ENCODE measurements at places on chromosomes 11 and 22.

DNA sequence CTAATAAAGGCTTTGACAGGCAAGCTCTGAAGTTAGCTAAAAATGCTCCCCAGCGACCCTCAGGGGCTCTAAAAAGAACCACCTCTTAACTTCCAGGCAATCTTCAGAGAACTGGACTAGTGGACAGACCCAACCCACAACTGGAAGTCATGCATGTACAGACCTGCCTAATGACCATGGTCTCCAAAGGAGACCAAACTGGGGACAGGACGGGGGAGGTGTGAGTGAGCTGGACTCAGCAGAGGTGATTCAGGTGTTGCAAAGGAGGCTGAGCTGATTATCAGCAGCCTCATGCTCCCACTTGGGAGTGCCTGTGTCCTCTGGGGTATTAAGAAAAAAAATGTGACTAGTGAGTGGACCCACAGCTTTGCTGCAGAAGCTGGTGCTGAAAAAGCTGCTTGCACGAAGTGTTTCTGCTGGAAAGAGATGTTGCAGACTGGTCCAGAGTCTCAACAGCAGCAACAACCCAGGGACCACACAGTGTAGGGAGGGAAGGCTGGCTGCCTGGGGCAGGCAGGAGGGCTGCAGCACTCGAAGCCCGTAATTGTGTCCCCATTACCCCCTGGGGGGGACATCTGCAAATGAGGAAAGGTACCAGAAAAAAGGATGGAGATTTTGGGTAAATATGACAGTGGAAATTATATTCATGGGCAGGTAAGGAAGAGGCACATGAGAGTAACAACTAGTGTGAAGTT lies 35.3 kb downstream of the PITPNB start:
- DNase-seq = no peak

DNA sequence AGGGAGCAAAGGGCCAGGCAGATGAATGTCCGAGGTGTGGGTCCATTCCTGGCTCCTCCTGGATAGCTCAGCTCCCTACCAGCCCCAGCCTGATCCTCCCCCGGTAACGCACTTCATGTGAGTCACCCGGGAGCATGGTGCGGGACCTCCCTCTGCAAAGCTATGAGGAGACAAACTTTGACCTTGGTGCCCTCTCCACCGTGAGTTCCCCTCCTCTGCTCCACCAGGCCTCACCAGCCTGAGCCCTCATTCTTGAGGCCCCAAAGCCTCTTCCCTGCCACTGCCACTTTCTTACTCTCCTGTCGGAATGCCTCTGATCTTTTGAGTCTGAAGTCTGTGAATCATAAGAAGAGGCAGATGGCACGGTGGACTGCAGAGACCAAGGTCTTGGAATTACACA lies 37.4 kb upstream of the CD82 start:
- DNase-seq = no peak

GRCh38 chr11:114964676-114965214 lies 286.4 kb downstream of the NXPE2 start:
- DNase-seq = peak; percentile 29

DNA sequence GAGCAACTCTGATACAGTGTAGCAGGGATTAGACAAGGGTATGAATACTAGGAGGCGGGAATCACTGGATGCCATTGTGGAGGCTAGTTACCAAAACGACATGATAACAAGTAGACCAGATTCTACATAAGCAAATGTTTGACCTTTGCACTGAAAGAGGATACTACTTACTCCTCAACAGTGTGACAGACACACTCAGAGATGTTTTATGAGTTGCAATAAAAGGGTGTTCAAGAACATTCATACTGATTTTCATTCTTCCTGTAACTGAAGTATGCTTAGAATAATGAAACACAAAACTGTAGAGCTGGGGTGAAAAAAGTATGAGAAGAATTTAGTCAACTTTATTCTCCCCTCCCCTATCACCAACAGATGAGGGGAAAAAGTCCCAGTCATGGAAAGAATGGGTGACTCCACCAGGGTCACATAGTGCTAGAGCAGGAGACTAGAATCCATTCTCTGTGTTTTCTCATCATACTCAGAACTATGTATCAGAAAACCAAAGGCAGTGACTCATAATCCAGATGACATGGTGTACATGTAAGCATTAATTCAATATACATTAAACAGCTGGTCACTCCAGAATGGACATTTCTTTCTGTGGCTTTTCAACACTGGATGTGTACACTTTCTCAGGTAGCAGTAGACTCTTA lies 32.8 kb downstream of the ARHGAP20 start:
- no peak for DNase-seq

- DNase-seq = no peak
These were observed 265.3 kb downstream of the FAT3 start for GRCh38 chr11:92489826-92490399.

DNA sequence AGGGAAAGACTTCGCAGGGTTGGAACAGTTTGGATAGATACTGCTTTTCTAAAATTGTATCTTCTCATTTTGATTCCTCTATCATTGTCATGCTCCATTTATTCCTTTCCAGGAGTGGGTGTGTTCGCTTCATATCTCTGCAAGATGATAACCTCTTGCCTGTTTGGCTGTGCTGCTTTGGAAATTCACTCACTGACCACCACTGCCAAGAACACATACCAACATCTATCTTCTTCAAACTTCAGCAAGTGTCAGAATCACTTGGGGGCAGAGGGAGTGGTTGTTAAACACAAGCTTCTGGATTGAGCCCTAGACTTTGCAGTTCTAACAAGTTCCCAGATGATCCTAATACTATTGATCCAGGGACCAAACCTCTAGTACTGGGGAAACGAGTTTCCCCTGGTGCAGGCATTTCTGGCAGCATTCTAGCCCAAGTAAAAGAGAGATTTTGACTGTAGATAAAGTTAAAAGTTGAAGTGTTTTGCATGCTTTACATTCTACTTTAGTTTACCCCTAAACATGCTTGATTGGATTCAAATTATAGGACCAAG lies 11.5 kb upstream of the DKK3 start:
- no peak for DNase-seq

DNA sequence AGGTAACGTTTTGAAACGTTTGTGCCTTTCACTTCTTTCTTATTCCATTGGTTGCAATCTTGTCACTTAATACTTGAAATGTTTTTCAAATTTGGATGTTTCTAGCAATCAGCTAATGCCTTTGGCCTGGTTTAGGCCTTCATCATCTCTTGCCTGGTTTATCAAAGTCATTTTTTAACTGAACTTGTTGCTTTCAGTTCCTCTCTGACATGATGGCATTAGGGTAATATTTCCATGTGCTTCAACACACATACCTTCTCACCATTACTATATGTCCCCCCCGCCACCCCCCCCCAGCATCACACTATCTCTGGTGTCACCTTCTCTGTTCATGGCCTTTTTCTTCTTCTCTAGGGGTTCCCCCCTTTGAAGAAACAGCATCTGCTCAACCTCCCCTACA lies 1.5 kb upstream of the SYT9 start:
- no peak for DNase-seq

DNA sequence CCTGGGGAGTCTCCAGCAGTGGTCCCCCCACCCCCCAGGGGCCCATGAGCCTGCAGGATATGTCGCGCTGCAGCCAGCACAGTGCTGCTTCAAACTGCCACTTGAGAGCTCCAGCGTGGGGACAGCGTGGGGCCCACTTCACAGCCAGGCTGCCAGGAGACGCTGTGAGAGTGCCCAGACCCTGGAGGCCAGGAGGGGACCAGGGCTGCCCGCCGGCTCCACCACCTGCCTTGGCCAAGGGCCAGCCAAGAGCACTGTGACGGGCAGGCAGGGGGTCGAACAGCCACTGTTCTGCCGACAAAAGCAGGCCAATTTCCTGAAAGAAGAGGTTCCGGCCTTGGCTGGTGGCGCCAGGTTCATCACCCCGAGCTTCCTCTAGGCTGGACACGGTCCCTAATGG lies 60.2 kb downstream of the FLRT1 start:
- peak; percentile 11 for DNase-seq
